ENCODE measurements at places on chromosomes 3 and 15.
A peak's percentile ranks its signal among the peaks of the same experiment; 100 is the strongest.

GRCh38 chr3:126751611-126752302 is 47.7 kb downstream of the CHCHD6 start:
- no peak for DNase-seq

GRCh38 chr3:19439944-19440343 is 291.6 kb downstream of the KCNH8 start:
- no peak for DNase-seq

GRCh38 chr15:35080226-35080625 is 4.9 kb downstream of the NANOGP8 start:
- DNase-seq: no peak

DNA sequence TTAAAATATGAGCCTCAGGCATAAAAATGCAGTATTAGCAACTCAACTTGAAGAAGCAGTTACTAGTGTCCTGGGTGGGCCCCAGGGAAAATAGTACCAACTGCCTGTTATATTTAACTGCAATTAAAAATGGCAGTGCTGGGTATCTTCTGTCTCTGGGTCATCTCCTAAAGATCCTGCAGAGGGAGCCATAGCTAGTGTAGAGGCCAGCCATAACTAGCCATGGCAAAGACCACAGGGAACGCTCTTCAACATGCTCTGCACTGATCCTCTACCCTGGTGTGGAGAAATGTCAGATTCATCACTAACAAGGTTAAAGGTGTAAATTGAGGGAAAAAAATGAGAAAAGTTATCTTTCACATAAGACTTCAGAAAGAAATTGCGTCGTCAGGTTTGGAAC is 181.3 kb downstream of the SNRPN start:
- DNase-seq: no peak

DNA sequence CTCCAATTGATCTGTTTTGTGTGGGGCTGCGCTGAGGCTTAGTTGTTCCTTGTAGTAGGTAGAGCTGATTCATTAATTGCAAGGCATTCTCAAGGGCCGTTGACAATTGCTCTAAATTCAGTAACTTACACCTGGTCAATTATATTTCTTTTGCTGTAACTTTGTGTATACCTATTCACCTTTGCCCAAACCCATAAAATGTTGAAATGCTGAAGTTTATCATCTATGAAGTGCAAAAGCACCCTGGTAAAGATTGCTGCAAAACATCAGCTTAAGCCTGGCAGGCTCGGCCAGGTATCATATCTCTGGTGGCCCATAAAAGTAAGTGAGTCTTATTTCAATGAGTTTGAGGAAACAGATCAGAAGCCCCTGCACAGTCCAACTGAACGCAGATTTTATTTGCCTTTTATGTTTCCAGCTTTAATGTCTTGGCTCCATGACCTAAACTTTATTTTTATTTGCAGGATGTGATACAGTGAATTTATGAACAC is 203.6 kb upstream of the SLCO3A1 start:
- DNase-seq: no peak

DNA sequence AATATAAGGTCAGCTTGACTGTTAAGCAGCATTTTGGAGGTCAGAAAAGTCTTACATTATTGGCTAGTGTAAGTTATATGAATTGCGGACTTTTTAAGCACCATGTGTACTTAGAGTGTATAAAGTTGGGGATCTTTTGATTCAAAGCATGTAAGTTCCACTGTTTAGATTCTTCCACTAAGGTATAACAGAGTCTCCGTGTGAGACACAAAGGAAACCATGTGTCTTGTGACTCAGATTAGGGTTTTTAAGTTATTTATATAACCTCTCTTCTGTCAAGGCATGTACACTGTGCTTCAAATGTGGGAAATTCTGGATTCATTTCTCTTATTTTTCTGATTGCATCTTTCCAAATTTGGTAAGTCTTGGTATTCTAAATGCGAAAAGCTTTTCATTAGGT is 143.5 kb upstream of the SOX2 start:
- no peak for DNase-seq

DNA sequence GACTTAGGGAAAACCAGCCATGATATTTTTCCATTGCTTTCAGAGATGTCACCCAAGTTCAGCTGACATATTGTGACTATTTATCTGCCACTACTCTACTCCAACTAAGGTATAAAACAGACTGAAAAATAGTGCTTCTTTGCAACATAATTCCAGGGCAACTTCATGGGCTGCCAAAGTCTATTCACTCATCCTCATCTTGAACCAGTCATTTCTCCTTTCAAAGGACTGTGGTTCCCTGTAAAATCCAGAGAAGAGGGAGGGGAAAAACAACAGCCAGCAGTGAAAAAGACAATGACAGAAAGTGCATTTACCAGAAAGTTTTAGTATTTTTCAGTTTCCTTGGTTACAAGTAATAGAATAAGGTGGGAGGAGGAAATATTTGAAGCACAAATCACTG is 191.1 kb downstream of the EFHB start:
- DNase-seq: no peak

DNA sequence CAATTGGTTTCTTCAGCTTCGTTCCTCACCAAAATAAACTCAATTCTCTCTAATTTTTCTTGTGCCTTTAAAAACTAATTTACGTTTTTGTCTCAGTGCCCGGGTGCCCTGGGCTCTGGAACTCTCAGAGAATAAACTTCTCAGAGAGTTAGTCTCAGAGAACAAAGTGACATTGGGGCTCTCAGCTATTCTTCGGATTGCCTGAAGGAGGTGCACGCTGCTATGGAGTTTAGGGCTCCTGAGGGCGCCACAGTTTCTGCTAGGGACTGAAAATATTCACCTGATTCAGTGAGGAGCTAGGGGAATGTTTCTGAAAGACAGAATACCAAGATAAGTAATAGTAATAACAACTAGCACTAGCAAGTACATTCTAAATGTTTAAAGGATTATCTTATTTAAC is 22.7 kb downstream of the ZIC4 start:
- DNase-seq: no peak

DNA sequence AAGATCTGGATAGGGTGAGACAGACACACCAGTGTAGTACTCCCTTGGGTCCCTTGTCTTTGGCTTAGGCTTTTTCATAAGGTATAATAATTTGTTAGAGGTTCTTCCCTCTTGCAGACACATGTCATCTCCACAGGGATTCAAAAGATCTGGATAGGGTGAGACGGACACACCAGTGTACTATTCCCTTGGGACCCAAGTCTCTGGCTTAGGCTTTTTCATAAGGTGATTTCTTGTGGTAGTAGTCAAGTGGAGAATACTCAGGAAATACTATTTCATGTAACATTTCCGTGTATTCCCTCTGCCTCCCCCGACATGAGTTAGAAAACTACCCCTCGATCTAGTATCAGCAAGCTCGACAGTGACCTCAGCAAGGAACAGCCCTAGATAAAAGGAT is 954 bp upstream of the MAPKBP1 start:
- DNase-seq: no peak

DNA sequence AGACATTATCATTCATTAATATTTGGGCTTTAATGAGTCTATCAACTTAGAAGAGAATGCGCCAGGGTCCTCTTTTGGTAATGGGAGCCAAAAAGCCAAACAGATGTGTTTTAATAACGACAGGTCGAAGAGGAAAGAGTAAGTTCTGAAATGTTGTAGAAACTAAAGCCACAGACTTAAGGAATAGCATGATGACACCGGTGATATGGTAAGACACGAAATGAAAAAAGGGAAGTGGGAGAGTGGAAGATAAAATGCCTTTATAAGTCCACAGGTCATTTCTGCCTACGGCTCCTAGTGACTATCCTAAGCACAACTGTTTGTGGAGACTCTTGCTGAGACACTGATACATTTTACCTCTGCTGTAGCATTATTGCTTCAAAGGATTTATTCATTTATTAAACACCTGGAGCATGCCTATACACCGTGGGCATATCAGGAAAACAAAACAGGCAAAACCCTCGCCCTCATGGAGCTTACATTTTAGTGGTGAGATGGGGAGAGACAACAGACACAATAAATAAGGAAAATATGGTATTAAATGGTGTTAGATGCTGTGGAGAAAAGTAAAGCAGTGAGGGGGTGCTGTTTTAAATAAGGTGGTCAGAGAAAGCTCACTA is 11.7 kb upstream of the CD47 start:
- no peak for DNase-seq

DNA sequence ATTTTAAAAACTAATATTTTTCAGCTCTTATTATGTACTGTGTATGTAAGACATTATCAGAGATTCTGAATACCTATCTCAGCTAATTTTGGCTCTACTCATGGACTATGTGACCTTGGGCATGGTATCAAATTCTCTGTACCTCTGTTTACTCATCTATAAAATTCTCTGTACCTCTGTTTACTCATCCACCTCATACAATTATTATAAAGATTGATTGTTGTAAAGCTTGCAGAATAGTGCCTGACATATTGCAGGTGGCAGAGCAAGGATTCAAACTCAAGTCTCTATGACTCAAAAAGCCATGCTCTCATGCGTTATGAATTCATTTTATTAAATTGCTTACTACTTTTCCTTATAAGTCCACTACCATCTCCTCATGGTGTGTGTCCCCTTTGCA is 151.9 kb upstream of the ARL6 start:
- peak; percentile 91 for DNase-seq

DNA sequence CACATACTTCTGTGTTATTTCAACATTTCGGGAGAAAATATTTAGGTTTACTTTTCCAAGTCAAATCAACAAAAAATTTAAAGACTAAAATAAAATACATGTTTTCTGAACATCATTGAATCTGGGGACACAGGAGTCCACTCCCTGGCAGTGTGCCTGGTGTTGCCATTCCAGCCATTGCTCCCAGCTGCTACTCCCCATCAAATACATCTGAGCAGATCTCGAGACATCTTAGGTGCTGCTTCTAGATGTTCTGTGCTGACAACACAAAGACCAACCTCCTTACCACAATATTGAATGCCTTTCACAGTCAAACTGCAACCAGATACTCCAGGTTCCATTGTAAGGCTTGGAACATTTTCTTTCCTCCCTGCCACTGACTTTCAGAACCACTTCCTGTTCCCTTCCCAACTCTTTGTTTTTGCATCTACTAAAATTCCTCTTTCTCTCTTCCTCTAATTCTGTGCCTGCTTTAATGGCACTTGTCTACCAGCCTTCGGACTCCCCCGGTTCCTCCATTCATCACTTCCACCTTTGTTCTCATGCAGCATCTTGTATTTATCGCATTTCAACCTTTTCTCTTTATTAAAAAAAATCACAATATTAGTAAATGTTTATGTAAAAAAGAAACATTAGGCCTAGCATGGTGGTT is 81.1 kb upstream of the SLC4A7 start:
- DNase-seq: no peak

DNA sequence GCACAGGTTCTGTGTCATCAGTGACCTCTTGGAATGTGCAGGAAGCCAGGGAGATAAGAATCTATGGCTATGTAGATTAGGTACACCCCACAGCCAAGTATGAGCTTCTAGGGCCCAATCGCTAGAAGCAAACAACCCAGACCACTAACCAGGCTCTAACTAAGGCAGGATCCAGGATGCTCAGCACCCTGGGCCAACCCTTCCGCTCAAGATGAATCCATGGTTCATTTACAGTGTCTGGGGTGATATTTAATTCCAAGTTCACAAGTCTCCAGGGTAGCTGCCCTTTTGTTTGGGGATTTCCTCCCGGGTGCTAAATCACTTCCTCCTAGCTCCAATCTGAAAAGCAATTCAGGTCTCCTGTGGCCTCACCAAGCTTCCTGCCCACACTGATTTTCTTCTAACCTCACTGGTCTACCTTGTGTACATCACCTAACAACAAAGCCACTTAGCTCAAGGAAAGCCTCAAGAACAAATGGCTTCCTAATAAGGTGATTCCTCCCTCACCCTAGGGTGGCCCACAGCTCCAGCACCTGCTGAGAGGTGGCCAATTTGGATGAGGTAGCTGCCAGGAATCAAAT is 2.4 kb downstream of the EHD4 start:
- DNase-seq: no peak

DNA sequence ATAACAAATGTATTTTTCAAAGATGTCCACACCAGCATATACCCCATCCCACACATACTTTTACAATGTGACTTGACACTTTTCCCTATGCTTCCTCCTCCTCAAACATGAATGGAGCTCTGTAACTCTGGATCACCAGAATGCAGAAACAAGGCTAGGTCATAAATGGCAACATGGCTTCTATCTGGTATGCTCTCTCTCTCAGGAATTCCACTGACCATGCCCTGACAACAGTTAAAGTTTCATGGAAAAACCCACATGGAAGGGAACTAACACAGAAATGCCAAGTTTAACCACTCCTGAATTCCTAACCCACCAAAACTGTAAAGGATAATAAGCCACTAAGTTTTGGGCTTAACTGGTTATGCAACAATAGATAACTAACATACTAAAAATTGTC is 19.9 kb downstream of the MYO9A start:
- no peak for DNase-seq

DNA sequence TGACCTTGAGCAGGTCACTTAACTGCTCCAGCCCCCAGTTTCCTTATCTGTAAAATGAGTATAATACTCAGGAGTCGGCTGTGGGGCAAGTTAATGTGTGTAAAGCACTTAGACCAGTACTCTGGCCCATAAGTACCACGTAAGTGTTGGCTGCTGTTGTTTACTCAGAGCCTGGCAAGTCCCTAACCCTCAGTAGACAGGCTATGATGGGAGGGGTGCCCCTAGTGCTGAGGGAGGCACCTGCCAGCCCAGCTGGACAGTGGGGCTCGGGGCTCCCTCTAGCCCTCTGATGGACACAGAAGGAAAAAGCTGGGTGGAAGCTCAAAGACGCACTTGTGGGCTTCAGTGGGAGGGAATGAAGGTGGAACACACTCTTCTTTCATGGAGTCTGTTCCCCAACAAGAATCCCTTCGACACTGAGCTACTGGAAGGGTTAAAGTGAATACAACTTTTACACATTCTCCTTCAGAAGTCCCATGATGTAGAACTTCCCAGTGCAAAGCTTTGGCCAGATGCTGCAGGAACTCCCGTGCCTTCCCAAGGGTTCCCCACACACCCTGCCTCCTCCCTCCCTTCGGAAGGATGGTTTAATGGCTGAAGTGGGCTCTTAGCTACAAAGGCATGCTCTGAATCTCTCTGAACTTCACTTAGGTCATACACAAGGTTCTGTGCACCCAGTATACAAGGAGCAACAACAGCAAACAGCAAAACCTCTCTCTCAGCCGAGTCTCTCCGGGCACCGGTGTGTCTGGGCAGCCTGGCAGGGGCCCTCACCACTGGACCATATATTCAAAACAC is 25.4 kb downstream of the TMEM44 start:
- no peak for DNase-seq

- DNase-seq: no peak
Measured at GRCh38 chr15:84598993-84599392, 1.8 kb upstream of the ZSCAN2 start.

DNA sequence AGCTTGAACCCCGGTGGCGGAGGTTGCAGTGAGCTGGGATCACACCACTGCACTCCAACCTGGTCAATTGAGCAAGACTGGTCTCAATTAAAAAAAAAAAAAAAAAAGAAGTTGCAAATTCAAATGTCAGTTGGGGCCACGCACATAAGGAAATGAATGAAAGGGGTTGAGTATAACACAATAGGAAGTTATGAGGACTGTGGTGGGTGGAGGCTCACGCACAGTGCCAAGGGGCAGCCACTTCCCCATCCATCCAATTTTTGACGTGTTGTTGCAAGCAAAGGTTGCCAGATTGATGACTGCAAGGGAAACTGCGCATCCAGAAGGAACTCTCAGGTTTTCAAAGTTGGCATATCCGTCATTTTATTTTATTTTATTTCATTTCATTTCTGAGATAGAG is 532.2 kb downstream of the NTRK3 start:
- no peak for DNase-seq

GRCh38 chr3:39920271-39920670 is 110.9 kb downstream of the MYRIP start:
- DNase-seq: no peak

- no peak for DNase-seq
Measured at GRCh38 chr15:41630616-41631217, 29.5 kb upstream of the MGA start.

Measured in NCI-H2081 treated with DMSO at 0.1 percent for 48 hours (cell line).